ENCODE measurements at places on chromosomes 11 and 22. TPM values are rescaled to one million over a fixed set of nuclear protein-coding genes. Genes with fewer than 3 reads are reported as not detected.

DNA sequence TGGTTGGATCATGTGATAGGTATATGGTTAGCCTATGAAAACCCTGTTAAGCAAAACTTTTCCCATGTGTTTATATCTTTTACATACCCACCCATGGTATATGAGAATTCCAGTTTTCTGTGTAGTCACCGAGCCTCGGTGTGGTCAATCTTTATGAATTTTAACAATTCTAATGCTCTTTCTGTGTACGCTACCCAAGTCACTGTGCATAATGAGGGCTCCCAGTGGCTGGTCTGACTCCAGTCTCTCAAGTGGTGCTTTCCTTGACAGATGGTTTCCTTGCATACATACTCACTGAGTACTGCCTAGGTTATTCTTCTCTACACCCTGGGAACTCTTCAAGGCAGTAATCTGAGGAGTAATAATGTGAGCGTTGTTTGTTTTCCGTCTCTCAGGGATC lies 17.6 kb downstream of the MUC15 start:
- DNase-seq = no peak

DNA sequence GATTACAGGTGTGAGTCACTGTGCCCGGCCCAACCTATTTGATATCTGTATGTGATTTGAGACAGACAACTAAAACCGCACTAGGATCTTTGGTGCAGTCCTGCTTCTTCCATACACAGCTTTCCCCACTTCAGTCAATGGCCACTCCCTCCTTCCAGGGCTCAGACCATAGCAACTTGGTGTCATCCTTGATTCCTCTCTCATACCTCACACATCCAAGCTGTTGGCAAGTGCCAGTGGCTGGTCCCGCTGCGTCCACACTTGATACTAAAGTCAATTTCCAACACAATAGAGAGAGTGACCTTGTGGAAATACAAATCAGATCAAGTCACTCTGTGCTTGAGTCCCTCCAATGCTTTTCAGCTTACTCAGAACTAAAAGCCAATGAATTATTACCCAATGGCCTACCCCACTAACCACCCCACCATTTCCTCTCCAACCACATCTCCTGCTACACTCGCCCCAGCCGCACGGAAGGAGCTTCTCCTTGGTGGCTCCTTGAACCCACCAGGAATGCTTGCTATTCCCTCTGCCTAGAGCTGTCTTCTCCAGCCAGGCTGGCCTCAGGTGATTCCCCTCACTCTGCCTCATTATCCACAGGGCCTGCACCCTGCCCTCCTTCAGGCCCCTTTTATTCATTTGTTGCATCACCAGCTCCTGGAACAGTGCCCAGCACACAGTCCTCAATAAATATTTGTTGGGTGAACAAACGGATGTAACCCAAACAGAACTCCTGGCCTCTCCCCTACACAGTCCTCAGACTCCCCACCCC lies 12.9 kb downstream of the ABTB2 start:
- DNase-seq = no peak

The SYT8 gene
- total RNA-seq = not detected

The NXPE4 gene
- not detected for total RNA-seq

The CELSR1 gene
- total RNA-seq = 0.27 TPM
